Glutamatergic neuron (in vitro differentiated cells): ENCODE measurements at places on chromosomes 16 and 17.
A peak's percentile ranks its signal among the peaks of the same experiment; 100 is the strongest.

DNA sequence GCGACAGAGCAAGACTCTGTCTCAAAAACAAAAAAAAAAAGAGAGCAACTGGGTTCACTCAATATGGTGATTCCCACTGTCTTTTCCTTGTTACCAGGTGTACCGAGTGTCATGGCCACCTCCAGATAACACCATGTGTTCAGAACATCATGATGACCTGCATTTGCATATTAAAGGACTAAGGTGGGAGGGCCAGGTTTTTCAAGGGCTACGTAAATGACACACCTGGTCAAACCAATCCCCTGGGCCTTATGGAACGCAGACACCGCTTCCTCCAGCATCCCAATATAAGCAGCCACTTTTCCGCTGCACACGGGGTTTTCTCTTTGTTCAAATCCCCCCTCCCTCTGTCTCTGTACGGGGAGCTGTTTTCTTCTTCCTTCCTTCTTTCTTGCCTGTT lies 29.3 kb downstream of the WSCD1 start:
- H3K27ac ChIP-seq, result no peak overlapping the region

- no peak overlapping the region for H3K27ac ChIP-seq
- no peak overlapping the region for H3K4me3 ChIP-seq
- H3K27me3 ChIP-seq, result peaks cover 1% of the 10 kb centered on the region
- H3K4me1 ChIP-seq, result peaks cover 13% of the 10 kb centered on the region
- H3K36me3 ChIP-seq, result no peaks in the 10 kb centered on the region
These were observed 140.3 kb upstream of the ERCC4 start for GRCh38 chr16:13779676-13780075.

- no peak for DNase-seq
- peak overlapping the region; percentile 89 for H3K27ac ChIP-seq
- H3K36me3 ChIP-seq, result peaks cover 5% of the 10 kb centered on the region
- peaks cover 32% of the 10 kb centered on the region for H3K4me1 ChIP-seq
These were observed 1.1 kb downstream of the RUNDC3A start for GRCh38 chr17:44309472-44309871.

- H3K36me3 ChIP-seq, result no peaks in the 10 kb centered on the region
- peaks cover 19% of the 10 kb centered on the region for H3K4me1 ChIP-seq
- peaks cover 16% of the 10 kb centered on the region for H3K27me3 ChIP-seq
These were observed 1.2 kb downstream of the JUP start for GRCh38 chr17:41785091-41785858.

- peak; percentile 66 for DNase-seq
- no peaks in the 10 kb centered on the region for H3K36me3 ChIP-seq
- H3K4me3 ChIP-seq, result peak overlapping the region; percentile 71
- peak overlapping the region; percentile 68 for H3K27ac ChIP-seq
These were observed 51.0 kb downstream of the VAC14 start for GRCh38 chr16:70749681-70750601.

GRCh38 chr17:49748223-49748622 lies 15.7 kb downstream of the FAM117A start:
- no peak for DNase-seq
- H3K4me3 ChIP-seq, result no peak overlapping the region

- no peaks in the 10 kb centered on the region for H3K4me1 ChIP-seq
- no peak for DNase-seq
- H3K27me3 ChIP-seq, result no peaks in the 10 kb centered on the region
- H3K4me3 ChIP-seq, result no peak overlapping the region
These were observed 258.4 kb downstream of the MAP2K6 start for GRCh38 chr17:69672924-69673323.

- peaks cover 1% of the 10 kb centered on the region for H3K36me3 ChIP-seq
- peaks cover 7% of the 10 kb centered on the region for H3K4me1 ChIP-seq
- H3K27me3 ChIP-seq, result no peaks in the 10 kb centered on the region
- no peak overlapping the region for H3K4me3 ChIP-seq
These were observed 66.2 kb downstream of the GOSR1 start for GRCh38 chr17:30543456-30543855.

- H3K27me3 ChIP-seq, result peaks cover 13% of the 10 kb centered on the region
These were observed 2.5 kb upstream of the METRNL start for GRCh38 chr17:83076938-83077337.
